GM12891 (cell line): ENCODE measurements at places on chromosomes 6 and 20.

GRCh38 chr20:25005220-25005619 lies 12.7 kb upstream of the APMAP start:
- DNase-seq = no peak

- no peak for DNase-seq
Observed at GRCh38 chr20:36196676-36197075, 39.6 kb upstream of the AAR2 start.

DNA sequence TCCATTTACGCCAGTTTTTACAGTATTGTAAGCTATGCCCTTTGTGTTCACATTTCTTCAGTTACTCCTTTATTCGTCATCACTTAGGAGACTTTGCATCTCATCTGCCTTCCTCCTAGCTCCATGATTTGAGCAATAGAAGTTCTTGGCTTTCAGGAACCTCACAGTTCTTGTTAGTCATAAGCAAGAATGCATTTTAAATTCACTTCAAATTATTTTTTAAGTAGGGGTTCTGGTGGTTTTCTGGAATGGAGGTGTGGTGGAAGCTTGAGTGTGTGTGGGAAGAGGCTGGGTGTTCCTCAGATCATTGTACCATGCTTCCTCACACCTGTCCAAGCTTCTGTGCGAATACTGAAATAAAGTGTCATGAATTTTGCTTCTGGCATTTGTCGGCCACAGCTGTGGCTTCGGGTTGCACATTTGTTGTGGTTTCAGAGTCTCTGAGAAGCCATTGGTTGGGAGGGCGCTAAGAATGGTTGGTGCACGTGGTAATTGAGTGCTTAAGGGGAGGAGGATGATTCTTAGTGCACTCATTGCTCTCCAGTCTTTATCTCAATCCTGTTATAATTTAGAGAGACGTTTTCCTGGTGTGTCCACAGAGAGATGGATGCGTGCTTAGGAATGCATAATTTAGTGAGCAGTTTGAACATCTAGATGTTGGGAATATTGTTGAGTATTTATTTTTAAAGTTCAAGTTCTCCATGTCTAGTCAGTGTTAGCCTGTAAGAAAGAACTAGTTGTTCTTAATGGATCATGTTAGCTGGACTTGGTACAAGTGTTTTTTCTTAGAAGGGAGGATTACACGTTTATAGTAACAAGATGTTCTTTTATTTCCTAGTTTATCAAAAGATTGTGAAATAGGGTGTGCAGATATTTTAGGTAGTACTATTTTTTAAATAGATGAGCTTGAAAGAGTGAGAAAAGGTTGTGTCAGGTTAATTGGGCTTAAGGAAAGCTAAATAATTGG lies 31.9 kb downstream of the FOXO3 start:
- no peak for DNase-seq

- DNase-seq = no peak
Observed at GRCh38 chr6:107841275-107841670, 17.2 kb upstream of the SCML4 start.

DNA sequence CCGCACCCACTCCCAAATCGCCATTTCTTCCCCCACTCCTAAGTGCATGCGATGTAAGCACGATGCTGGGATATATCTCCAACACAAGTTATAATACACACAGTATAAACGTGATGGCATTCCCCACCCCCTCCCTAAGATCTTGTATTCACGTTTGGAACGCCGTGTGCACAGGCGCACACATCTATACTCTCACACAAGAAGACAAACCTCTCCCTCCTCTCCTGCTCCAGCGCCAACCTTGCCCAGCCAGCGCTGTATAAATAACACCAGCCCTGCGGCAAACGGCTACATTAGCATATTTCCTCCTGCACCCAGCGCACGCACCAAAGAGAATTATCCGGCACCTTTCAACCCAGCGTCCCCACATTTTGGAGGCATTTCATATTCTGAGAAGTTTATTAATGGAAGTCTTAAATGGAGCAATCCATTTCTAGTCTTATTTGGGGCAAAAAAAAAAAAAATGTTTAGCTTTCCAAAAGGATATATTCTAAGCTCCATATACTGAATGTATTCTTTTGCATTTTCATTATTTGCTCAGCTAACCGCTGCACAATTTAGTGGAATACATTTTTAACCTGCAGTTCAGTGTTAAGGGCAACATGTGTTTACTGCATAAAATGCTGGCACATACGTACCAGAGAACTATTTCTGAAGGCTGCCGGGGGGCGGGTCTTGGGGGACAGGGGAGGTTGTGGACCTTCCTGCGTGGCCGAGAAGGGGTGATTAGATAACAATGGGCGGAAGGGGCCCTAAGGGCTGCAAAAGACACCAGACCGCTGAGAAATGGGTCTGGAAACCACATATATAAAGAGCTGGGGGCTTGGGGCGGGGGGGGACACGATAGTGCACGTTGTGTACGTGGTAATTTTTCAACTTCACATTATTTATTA lies 1.1 kb upstream of the SLC22A23 start:
- DNase-seq = no peak

DNA sequence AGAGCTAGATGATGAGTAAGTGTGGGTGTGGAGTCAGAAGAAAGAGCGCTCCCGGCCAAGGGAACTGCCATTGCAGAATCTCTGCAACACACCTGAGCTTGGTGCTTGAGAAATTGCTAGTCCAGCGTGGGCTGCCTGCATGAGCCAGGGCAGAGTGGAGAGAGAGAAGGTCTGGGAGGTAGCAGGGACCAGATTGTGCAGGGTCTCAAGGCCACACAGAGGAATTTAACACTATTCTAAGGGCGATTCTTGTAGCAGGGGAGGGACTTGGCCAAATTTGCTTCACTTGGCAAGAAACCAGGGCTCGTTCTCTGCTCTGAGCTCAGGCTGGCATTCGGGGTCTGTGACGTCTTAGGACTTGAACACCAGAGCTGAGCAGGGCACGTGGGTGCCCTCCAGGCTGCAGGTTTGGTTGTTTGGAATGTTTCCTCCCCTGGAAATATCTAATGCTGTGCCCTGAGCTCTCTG lies 53.5 kb downstream of the BCAS4 start:
- DNase-seq = no peak

DNA sequence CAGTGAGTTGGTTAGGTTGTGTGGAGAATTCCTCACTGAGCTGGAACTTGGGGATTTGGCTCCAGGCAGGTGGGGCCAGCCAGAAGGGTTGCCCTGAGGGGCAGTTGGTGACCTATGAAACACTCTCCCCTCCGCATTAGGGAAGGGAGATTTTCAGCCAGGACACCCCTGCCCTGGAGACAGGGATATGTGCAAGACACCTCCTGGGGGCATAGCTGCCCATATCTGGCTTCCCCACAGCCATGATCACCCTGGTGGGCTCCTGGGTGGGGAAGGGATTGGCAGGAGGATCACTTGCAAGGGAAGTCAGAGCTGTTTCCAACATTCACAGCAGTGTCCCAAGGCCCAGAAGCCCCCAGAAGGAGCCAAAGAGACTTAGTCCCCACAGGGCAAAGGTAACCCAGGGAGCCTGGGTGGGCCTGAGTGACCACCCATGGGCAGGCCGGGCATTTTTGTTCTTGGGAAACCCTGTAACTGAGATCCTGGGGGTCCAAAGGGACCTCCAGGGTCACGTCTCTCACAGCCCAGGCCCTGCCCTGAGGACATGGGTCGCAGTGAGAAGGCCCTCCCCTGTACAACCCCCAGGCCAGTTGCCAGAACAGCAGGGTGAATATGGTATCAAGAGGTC lies 145.8 kb downstream of the MRPL14 start:
- no peak for DNase-seq

DNA sequence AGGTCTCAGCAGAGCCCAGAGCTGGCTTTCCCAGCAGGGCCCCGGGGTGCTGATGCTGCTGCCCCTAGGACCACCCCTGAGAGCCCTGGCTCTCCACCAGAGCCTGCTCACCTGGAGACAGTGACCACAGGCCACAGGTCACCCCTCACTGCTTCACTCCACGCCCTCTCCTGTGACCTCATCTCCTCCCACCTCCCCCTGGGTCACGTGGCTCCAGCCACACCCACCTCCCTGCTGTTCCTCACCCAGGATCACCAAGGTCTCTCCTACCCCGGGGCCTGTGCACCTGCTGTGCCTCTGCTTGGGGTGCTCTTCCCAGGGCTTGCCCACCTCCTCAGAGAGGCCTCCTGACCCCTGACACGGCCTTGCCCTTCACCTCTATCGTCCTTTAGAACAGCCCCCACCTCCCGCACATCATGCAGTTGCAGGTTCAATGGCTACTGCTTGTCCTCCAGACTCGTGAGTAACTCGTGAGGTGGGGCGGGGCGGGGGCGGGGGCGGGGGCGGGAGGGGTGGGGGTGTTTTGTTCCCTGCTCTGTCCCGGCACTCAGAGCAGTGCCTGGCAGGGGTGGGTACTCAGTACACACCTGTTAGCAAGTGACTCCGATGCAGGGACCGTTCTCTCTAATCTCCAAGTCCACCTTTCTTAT lies 468.0 kb downstream of the PREX1 start:
- peak; percentile 55 for DNase-seq

DNA sequence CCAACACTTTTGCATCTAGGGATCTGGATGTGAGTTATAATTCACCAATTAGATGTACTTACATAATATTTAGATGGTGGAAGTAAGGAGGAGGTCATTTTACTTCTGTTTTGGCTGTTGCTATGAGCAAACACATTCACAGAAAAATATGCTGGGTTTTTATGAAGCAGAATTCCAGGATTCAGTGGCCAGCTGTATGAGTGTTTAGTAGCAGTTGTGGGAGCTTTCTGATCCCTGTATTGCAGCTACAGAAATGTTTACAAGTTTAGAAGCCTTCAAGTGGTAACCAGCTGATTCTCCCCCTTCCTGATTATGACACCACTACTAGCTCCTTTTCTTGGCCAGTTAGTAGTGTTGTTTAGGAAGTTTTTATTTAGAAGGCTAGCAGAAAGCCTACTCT lies 177.0 kb downstream of the TENT5A start:
- DNase-seq = no peak

GRCh38 chr6:53119772-53120409 lies 28.8 kb downstream of the GCM1 start:
- no peak for DNase-seq

DNA sequence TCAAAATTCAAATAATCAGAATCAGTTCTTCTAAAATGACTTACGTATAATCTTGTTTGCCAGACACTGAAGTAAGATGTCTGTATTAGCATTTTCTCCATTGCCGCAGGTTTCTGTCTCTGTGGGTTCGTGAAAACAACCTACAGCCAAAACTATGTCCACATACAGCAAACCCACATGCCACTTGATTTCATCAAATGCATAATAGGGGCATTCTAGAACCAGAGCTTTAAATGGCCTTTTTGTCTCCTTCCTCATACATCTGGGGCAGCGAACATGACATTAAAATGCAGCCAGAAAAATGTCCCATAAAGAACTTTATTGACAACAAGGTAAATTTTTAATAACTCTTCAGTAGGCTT lies 90.2 kb upstream of the QKI start:
- DNase-seq = no peak

GRCh38 chr6:104449918-104450317 lies 409.8 kb downstream of the HACE1 start:
- no peak for DNase-seq

DNA sequence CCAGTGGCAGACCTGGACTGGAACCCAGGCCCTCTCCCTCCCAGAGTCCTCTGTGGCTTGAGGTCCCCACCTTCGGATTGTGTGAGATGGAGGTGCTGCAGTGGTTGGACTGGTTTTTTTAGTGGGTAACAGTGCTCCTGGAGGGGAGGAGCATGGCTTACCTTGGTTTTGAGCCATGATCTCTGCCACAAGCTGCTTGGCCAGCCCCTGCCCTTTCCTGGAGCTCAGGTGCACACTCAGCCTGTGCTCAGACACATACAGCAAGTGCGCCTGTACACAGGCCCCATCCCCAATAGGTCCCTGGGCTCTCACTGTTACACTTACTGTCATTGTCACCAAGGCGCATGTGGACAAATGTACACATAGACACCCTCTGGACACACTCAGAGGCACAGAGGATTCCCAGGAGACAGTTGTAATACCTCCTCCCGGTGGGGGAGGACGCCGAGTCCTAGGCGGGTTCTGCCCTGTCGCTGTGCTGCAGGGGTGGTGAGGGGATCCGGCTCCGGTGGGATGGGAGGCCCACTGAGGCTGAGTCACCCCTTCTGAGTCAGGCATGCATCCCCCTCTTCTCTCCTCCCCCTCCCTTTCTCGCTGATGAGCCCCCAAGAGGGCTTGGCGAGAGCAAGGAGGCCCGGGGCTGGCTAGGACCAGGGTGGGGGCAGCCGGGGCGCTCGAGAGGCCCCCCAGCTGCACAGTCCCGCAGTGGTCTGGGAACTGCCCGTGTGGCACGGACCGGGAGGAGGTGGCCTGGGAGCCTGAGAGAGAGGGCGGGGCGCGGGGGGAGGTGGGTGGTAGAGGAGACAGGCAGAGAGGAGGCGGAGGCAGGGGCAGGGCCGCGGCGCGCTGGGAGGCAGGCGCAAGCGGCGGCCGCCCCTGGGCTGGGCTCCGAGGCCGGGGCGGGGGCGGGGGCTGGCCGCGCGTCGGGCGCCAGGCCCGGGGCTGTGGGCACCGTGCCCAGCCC lies 522 bp upstream of the EPB41L1 start:
- DNase-seq = peak; percentile 54

GRCh38 chr6:31582230-31582643 lies at the start of gene LTB:
Gene LTB (minus strand): TSS chr6:31582424. CDS start chr6:31582417, 7 bp downstream.
- no peak for DNase-seq

GRCh38 chr6:154447954-154448353 lies 62.5 kb downstream of the CNKSR3 start:
- DNase-seq = no peak

DNA sequence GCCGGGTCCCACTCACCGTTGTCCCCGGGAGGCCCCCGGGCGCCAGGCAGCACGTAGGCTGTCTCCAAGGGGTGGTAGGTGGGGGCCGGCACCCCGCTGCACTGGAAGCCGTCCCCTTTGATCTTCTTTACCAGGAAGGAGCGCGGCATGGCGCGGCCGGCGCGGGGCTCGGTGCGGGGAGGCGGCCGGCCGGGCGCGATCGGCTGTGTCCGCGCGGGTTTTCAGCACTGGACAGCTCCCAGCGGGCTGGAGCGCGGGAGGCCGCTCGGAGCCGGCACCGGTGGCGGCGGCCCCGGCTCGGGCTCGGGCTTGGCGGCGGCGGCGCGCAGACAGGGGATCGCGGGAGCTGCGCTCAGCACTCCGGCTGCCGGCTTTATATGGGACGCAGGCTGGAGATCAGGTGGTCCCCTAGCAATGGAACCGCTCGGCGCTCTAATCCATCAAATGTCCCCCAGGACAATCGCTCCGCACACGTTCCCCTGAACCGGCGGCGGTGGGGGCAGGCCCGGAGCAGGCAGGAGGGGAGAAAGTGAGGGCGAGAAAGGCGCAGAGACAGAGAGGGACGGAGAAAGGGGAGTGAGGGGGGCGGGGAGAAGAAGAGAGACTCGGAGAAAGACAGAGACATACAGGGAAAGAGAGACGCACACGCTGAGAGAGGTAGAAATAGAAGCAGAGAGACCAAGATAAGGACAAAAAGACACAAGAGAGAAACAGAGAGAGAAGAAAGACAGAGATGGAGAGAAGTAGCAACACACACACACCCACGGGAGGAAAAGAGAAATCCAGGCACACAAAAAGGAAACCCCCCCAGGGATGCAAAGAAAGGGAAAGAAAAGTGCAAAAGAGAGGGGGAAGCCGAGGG lies at the start of gene SCRT2:
Gene SCRT2 (minus strand): TSS at position 350 of the 862 bp plus-strand sequence. CDS start 201 bp downstream, at position 149.
- peak; percentile 68 for DNase-seq

GRCh38 chr6:264626-265025 lies 27.7 kb upstream of the DUSP22 start:
- no peak for DNase-seq

GRCh38 chr6:34547701-34548644 lies 8.2 kb downstream of the SPDEF start:
- no peak for DNase-seq
